ENCODE measurements at places on chromosomes 16 and 17.

DNA sequence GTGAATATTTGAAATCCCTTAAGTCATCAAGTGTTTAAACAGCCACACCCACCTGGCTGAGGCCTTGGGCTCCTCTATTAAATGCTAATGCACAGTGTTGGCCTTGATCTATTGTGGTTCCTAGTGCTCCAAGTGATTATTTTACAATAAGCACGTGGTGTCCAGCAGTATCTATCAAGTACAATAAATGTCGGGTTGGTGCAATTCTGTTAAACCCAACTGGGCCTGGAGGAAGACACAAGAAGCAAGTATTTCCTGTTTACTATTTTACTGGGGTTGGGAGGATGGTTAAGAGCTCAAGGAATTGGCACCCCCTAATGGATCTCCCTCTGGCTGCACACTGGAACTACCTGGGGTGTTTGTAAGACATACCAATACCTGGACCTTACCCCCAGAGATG is 72.1 kb upstream of the HNF1B start:
- peak; percentile 23 for DNase-seq

DNA sequence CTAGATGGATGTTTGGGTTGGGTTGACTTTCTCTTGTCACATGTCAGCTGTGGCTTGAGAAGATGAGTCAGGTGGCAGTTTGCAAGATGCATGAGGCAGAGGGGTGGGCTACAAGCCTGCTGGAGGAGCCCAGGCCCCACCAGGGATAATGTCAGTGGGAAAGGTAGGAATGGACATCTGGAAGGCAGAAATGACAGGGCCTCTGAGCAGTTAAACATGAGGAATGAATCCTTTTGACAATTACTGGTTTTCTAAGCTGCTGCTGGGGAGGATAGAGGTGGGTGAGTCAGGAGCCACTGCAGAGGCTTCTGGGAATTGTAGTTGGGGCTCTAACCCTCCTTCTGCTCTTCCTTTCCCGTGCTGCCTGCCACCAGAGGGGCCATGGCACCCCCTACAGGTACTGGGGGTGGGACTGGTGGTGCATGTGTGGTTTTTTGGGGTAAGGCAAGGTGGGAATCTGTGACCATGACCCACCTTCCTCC is 15.7 kb downstream of the SLC52A1 start:
- DNase-seq, result peak; percentile 27

- DNase-seq, result peak; percentile 74
These were observed 11.5 kb downstream of the UBALD2 start for GRCh38 chr17:76276461-76277299.

GRCh38 chr17:10651927-10652326 is 5.2 kb downstream of the MYH3 start:
- no peak for DNase-seq

DNA sequence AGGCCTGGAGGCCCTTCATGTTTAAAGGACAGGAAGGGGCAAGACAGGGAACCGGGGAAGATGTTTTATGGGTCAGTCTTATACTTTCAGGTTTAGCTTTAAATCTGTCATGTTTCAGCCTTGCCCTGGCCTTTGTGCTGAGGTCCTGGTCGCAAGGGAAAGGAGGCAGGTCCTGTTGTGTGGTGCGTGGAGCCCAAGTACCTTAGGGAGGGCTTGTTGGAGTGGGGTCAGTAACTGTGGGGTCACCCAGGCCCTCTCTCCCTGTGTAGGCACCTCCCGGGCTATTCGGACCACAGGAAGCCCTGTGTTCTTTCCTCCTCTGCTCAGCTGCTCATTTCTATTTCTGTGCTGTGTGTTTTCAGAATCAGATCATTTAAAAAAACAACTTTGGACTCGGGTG is 42.7 kb downstream of the MPRIP start:
- no peak for DNase-seq
